Gastroesophageal sphincter (tissue), 4 donors: ENCODE measurements at places on chromosomes 5 and 9. TPM values are rescaled to one million over a fixed set of nuclear protein-coding genes. Genes with fewer than 3 reads are reported as not detected.
A peak's percentile ranks its signal among the peaks of the same experiment; 100 is the strongest.

PCAT7 gene
- not detected for total RNA-seq

QRFP gene
- not detected for total RNA-seq

DNA sequence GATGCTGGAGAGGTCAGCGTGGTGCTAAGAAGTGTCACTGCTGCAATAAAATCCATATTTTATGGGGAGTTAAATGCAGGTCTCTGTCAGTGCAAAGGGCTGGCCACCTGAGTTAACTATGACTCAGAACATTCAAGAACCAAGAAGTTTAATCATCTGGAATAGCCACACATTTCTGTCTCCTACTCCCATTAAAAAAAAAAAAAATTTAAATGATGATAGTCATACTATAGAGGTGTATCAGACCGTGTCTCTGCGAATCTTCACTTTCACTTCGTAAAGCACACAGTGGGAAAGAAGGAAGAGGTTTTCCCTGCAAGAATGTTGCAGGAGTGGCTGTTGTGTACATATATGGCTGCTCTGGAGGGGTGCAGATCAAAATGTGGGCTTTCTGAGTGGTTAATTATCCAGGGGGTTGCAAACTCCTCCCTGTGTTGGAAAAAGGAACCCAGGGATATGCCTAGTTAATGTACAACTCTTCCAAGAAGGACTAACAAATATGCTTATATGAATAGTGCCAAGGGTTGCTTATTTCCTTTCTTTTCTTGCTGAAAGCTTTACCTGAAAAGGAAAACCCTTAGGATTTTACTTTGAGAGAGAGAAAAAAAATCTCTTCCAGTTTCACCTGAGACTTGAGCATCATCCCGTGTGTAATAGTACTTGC, 1.5 kb downstream of the CDH6 start:
- ATAC-seq: no peak

- no peak for ATAC-seq
Measured at GRCh38 chr5:101915554-101915953, 380.5 kb downstream of the SLCO4C1 start.

GRCh38 chr9:4838189-4838546, 45.4 kb downstream of the RCL1 start:
- ATAC-seq: no peak

- no peak for ATAC-seq
Measured at GRCh38 chr9:114315723-114316363, 7.1 kb upstream of the ORM1 start.

- ATAC-seq: no peak
Measured at GRCh38 chr9:35552376-35552775, 52.7 kb upstream of the TESK1 start.

DNA sequence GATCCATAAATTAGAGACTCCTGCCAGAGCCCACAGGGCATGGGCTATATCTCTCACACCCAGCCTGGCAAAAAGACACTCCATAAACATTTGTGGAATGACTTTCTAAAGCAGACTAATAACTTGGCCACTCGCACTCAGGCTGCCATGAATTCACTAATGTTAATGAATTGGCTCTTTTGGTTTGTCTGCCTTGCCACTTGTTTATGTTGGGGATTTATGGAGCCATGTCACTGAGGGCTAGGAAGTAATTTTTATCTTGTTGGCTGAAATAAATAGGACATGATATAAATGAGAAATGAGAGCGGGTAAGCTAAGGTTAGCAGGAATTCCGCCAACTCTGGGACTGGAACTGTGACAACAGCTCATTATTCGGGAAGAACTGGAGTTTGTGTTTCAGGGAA, 55.2 kb downstream of the DROSHA start:
- no peak for ATAC-seq

PCDHB12 gene
- 2.7 TPM for total RNA-seq

DNA sequence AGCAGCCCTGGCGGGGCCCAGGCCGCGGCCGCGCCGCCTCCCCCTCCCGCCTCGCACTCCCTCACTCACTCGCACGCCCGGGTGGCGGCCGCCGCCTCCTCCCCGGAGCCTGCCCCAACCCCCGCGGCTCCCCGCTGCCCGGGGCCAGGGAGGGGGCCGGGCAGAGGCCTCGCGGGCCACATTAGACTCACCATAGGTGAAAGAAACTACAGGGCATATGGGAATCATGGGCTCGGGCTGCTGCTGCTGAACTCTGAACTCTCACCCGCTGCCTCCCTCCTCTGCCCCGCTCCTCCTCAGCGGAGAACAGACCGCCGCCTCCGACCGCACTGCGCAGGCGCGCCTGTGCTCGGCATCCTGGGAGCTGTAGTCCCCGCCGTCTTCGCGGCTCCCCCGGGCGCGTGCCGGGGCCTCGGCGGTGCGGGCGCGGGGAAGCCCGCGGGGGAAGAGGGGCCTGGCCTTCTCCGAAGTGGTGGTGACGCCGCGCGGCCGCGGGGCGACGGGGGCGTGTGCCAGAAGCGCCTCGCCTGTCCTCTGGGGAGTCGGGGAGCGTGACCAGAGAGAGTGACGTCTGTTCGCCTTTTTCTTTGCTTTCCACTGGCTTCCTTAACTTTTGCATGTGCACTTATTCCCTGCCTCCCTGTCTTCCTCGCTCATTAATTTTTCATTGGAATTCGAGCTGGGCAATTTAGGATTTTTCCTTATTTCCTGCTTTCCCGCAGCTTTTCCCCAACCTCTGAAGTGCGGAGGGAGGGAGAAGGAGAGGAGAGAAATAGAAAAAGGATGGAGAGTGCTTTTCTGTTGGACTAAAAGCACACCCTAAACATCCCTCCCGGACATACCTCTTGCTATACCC, at the start of gene ZFR:
Gene ZFR, minus strand, starts transcription at position 310 of the 856 bp plus-strand sequence. Its CDS starts 82 bp downstream, at position 228.
- ATAC-seq: peak; percentile 98

GRCh38 chr5:31656806-31657205, 17.9 kb downstream of the PDZD2 start:
- no peak for ATAC-seq

DNA sequence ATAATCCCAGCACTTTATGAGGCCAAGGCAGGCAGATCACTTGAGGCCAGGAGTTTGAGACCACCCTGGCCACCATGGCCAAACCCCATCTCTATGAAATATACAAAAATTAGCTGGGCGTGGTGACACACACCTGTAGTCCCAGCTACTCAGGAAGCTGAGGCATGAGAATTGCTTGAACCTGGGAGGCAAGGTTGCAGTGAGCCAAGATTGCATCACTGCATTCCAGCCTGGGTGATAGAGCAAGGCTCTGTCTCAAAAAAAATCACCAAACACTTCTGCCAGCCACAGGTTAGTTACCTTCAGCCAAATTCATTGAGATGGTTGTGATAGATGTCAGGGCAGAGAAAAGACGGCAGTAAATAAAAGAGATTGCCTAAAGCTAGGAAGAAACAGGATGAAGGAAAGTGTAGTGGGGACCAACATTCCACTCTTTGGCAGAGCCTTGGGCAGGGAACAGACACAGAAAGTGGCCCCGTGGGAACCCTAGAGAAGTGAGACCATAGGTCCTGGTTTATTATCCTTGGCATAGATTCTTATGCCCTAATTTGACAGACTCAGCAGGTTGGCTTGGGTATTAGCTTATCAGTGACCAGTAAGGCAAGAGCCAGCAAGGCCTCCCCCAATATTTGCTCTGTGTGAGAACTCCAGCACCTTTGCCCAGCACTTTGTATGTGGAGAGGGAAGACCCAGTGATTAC, 5.5 kb upstream of the CEP120 start:
- peak; percentile 23 for ATAC-seq

DNA sequence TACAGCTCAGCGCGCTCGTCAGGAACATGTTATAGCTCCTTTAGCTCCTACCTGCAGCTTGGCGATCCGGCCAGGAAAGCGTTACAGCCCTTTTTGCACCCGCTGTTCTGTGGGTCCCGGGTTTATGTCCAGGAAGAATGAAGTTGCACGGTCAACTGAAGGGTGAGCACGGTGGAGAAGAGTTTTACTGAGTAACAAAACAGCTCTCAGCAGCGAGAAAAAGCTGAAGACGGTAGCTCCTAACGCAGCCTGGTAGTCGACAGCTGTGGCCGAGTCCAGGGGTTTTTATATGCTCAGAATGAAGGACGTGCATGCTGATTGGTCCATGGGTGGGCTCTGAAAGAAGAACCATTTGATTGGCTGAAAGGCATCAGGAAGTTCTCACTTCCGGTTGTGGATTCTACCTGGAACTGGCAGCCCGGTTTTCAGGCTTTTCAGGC, 1830.1 kb upstream of the NUDT12 start:
- ATAC-seq: no peak

DNA sequence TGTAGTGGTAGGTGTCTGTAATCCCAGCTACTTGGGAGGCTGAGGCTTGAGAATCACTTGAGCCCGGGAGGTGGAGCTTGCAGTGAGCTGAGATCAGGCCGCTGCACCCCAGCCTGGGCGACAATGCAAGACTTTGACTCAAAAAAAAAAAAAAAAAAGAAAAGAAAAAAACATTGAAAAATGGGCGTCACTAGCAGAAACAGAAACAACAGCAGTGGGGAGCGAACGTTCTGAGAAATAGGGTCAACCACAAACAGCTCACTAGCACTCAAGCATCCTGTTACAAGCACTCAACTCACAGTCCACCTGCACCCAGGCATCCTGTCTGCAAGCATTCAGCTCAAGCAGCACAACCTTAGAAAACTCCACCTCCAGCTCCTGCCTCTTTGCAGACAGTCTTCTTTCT, 17.2 kb downstream of the TRIM14 start:
- ATAC-seq: no peak

GRCh38 chr5:125497651-125498050, 751.2 kb upstream of the ZNF608 start:
- no peak for ATAC-seq

CAVIN4 gene
- total RNA-seq: 0.40 TPM

DNA sequence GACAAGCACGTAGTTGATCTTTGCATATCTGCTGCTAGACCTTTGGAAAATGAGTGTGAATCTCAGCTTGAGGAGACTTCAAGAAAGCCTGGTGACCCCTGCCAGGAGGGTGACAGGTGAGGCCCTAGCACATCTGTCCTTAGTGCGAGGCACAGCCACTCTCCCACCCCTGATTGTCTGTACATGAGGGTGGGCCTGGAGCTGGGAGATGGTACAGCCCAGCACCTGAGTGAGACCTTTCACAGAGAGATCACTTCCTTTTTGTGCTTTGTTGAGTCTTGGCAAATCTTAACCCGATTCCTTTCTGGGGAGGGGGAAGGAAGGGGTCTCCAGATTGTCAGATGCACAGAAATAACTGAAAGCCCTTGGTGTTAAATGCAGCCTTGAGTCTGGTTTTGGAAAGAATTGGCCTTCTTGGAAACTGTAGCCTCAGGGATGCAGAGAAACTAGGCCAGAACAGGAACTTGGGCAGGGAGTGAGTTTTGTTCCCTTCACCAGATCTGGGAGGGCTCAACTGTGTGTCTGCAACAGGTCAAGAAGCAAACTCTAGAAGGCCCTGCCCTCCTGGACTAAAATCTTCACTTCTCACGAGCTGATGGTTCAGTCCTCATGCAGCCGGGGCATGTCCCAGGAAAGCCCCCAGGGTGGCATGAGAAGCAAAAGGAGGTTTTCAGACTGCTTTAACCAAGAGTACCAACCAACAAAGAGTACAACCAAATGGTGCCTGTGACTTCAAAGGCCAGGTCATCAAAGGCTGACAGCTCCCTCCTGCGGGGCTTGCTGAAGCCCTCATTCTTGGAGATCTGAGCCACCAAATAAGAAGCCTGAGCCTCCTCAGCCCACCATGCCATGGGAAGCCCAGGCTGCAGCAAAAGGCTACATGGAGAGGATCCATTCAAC, 20.8 kb upstream of the SEMA4D start:
- ATAC-seq: no peak

DNA sequence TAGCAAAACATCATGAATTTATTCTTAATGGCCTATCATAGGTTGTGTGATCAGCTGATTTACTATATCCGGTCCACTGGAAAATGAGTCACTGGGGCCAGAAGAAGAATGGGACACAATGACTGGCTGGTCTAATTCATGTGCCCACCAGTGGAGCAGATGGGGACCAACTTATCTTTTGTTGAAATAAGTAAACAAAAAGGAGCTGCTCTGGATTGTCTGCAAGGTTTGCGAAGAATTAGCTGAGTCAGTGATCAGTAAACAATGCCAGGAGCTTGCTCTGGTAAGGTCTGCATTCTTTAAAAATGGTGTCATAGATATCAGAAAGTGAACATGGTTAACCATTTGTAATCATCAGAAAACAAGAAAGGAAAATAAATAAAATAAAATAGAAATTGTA, 128.0 kb downstream of the RASEF start:
- ATAC-seq: no peak

DNA sequence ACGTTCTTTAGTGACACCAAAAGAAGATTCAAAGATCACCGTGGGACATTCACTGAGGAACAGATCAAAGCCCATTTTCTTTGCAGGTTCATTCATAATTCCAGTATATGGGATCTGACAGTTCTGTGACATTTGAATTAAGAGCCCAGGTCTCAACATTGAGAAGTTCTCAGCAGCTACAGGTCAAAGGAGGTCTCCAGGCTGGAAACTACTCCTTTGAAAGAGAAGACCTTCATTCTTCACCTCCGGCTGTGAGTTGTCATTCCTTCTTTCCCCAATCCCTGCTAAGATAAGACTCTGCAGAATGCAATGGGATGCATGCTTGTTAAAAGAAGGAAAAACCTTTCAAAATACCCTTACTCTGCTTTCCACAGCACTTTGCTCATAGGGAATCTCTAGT, 79.0 kb downstream of the COL23A1 start:
- ATAC-seq: no peak

IL13 gene
- not detected for total RNA-seq

ASPN gene
- 36.3 TPM for total RNA-seq

GRCh38 chr9:3888497-3888858, 362.7 kb upstream of the RFX3 start:
- no peak for ATAC-seq

DNA sequence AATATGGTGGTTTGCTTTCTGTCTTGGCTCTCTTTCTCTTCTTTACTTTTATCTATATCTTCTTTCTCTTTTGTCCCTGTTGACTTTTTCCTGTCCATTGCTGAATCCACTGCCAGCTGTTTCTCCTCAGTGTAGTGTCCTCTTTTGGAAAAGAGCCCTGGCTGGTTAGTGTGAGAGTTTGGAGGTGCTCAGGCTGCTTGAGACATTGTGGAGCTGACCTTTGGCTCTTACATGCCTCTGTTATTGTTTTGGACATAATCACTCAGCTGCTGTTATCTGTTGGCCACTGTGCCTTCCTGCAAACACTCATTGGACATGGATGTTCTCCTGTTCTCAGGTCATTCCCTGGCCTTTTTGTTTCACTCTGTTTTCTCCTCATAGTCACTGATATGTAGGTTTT, 295.4 kb upstream of the RIOK2 start:
- ATAC-seq: no peak

DOCK2 gene
- total RNA-seq: 9.3 TPM

DNA sequence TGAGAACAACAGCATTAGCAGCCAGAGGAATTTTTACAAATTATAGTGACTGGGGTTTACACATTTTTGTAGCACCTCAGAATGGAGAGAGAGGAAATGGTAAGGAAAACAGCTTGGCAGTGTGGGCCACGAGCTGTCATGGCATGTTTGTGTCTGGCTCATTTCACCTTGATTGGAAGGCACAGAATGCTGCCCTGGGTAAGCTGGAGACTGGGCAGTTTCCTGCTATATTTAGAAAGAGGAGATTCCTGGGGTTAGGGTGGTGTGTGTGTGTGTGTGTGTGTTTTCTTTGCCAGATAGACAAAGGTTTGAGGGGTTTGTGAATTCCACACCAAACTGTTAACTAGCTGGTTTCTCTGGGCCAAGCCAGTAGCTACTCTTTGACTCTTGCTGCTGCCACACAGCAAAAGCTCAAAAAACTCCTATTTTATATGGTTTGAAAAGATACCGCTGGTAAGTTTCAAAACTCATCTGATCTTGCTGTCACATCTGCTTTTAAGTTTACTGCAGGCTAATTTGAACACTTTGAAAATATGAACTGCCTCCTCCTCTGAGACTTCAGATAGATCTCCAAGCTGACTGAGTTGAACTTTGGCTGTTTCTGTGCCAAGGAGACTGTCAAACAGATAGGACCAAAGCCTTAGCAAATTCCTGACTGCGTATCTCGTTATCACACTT, 9.1 kb downstream of the ARHGAP26 start:
- ATAC-seq: no peak
